ENCODE measurements at places on chromosomes 1 and 21. TPM values are rescaled to one million over a fixed set of nuclear protein-coding genes. Genes with fewer than 3 reads are reported as not detected.

GRCh38 chr1:11227106-11228077, 35.0 kb downstream of the MTOR start:
- no peak for DNase-seq

GRCh38 chr1:67647036-67647798, 37.8 kb upstream of the GADD45A start:
- DNase-seq = no peak

- no peak for DNase-seq
Observed at GRCh38 chr1:25485536-25486411, 55.1 kb downstream of the MACO1 start.

- DNase-seq = no peak
Observed at GRCh38 chr21:25503981-25504380, 103.3 kb downstream of the MRPL39 start.

- DNase-seq = no peak
Observed at GRCh38 chr1:101188331-101188730, 48.5 kb upstream of the S1PR1 start.

- no peak for DNase-seq
Observed at GRCh38 chr1:191629836-191630235, 528.4 kb upstream of the RGS18 start.

DNA sequence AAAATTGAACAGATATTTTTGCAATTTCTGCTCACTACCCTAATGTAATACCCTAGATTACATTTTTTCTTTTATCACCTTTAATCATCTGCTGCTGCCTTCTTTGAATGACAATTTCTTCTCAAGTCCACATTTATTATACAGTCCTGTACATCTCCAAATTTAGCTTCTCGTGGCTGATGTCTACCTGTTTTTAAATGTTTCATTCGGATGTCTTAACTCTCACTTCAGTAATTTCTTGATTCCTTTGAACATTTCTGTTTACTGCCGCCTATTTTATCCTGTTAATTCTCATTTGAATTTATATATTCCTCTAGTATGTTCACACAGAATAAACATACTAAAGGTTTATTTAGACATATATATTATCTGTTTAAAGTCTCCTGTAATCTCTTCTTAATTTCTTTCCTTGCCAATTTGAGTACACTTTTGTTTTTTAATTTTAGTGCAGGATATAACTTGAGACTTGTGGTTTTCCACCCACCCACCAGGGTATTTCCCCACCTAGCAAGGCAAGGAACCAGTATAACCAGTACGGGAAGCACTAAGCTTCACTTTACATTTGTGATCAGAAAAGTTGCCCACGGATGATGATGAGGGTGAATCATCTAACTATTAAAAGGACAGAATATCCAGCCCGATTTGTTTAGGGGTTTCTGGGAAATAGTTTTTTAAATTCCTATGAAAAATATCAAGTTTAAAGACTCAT, 12.7 kb downstream of the INSL5 start:
- peak; percentile 53 for DNase-seq

GRCh38 chr1:29835874-29836273, 599.6 kb downstream of the PTPRU start:
- DNase-seq = no peak

DNA sequence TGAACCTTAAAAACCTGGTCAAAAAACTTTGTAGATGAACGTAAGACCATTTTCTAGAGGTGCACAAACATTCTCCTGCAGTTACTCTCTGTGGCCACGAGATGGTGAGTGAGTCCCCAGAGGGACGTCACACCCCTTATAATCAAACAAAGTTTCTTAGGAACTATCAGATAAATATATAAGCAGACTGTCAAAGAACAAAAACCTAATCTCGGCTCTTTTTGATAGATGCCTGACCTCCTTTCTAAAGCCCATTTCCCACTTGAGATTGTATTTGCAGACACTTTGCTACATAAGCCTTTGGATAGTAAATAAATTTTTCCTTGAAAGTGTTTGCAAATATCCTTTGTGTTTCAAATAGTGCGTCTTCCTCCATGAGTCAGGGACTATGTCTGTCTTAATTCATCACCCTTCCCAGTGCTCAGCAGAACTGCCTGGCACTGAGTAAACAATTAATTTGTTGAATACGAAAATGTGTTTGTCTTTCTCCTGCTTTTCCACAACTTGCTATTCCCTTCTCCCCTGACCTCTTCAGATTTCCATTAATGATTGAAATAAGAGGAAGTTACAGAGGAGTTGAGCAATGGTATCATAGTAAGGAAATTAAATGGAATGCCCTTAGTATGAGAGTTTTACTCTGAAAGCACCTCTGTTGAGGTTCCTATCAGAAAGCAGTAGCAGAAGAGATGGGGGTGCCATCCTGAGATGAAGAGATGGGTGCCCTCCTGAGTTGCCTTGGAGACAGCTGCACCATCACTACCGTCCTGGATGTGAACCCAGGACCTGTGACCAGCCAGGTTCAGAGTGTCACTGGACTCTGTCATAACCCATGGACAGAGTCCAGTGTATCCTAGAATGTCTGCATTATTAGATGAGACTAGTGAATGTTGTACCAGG, 57.8 kb upstream of the RAVER2 start:
- peak; percentile 43 for DNase-seq

DNA sequence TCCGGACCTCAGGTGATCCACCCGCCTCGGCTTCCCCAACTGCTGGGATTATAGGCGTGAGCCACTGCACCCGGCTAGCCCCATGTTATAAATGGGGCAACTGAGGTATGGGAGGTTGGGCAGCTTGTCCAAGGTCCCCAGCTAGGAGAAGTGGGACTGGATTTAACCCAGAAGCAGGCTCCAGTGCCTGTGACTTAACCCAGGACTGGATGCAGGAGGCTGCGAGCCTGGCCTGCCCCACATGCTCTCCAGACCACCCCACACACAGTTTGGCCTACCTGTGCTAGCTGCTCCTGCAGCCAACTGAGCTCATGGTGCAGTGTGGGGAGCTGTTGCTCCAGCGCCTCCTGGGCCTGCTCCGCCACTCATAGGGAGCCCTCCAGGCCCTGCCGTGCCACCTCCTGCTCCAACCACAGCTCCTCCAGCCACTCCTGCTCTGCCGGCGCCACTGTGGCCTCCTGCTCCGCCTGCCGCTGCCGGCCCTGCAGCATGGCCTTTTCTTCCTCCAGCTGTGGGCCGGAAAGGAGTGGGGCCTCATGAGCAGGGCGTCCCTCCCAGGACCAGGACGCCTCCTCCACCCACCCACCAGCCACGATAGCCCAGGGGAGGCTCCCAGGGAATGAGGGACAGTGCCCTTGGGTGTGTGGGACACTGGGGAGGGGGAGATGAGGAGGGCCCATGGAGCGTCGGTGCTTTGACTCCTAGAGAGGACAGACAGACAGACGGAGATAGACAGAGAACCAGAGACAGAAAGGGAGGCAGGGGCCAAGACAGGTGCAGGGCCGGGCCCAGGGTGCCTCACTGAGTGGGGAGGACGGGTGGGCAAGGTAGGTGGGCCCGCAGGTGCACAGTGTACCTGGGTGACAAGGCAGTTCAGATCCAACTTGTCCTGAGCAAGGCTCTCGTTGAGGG, 12.4 kb upstream of the NBPF1 start:
- DNase-seq = no peak

DNA sequence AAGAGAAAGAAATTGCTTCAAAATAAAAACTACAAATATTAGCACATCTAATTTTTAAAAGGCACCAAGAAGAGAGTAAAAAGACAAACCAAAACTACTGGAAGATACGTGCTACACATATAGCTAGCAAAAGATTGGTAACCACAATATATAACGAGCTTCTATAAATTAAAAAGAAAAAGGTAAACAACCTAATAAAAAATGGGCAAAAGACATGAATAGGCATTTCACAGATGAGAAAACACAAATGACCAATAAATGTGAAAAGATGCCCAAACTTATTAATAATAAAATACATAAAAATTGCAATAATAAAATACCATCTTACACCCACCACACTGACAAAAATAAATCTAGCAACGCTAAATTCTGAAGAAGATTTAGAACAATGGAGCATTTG, 26.2 kb downstream of the LEMD1 start:
- DNase-seq = no peak

DNA sequence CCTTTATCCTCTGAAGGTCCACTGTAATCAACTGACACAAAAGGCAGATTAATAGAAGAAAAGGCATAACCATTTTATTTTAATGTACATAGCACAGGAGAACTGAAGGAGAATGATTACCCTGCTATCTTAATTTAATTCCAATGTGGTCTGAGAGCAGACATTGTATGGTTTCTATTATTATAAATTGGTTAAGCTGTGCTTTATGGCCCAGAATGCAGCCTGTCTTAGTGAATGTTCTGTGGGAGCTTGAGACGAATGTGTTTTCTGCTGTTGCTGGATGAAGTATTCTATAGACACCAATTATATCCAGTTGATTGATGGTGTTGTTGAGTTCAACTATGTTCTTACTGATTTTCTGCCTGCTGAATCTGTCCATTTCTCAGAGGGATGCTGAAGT, 25.0 kb upstream of the SLC2A1 start:
- DNase-seq = no peak

- DNase-seq = no peak
Observed at GRCh38 chr1:234132795-234133194, 228.3 kb downstream of the SLC35F3 start.

- DNase-seq = no peak
Observed at GRCh38 chr1:40337443-40337842, 20.4 kb upstream of the COL9A2 start.

DNA sequence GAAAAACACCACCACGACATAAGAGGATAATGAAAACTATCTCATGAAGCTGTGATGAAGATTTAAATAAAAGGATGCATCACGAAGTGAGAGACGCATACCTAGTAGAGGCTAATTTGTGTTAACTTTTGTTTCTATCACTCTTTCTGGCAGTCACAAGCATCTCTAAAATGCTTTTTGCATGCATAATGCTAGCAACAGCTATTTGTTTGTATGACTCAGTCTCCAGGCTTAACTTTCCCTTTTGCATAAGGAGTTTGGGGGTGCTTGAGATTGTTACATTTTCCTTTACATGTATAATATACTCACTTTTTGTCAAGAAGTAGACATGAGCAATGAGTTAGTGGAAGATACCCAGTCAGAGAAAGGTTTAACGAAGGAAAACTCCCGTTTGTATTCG, 385.4 kb downstream of the DISC1 start:
- no peak for DNase-seq

GRCh38 chr1:143604887-143605286, 366.9 kb downstream of the FAM72C start:
- no peak for DNase-seq

GRCh38 chr21:35024513-35024912, 24.6 kb downstream of the RUNX1 start:
- no peak for DNase-seq

DNA sequence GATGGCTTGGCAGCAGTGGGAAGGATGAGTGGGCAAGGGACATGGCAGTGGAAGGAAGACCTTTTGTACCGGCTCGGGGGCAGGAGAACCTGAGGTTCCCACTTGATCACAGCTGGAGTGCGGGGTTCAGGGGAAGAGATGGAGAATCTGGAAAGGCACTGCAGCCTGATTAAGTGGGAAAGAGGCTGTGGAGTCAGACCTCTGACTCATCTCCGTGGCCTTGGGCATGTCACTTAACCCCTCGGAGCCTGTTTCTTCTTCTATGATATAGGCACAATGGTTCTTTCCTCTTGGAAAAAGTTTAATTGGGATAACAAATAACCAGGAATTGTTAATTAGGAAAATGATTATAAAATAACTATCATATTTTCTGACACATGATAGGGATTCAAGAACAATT, 13.1 kb upstream of the TMEM61 start:
- DNase-seq = no peak

DNA sequence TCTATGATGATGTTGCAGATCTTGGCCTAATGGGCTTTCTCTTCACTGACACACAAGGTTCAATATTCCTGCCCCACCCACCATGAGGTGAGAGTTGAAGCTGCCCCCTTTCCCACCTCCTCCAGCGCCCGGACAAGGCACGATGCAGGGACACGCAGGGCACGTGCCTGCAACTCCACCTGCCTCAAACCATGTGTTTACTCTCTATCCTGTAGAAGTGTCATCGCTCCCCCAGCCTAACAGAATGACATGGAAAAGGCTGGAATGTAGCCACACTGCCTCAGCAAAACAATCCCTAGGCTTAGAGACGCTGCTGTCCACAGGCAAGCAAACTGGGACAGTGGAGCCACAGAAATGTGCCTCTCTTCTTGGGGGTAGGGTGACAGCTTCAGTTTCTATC, 92.9 kb upstream of the SOD1 start:
- DNase-seq = no peak

GRCh38 chr1:215567491-215568298, 591 bp downstream of the KCTD3 start:
- DNase-seq = peak; percentile 58

- no peak for DNase-seq
Observed at GRCh38 chr1:177969825-177970371, at the start of gene SEC16B. SEC16B (minus strand) TSS chr1:177970058; CDS start chr1:177967981, 2,077 bp downstream.

DNA sequence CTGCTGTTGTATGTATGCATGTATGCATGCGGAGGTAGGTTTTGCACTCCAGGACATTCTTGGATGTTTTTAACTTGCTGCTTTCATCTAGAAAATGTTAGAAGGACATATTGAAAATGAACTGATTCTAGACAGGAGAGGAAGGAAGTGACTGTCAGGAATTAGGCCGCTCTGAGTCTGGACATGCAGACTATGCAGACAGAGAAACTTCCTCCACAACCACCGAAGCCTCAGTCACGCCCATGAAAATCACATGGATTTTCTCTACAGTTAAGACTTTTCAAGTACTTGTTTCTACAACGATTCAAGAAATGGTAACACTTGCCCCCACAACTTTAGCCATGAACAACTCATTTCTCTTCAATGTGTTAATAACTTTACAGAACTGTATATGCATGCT, 211.1 kb downstream of the SMYD3 start:
- no peak for DNase-seq

DNA sequence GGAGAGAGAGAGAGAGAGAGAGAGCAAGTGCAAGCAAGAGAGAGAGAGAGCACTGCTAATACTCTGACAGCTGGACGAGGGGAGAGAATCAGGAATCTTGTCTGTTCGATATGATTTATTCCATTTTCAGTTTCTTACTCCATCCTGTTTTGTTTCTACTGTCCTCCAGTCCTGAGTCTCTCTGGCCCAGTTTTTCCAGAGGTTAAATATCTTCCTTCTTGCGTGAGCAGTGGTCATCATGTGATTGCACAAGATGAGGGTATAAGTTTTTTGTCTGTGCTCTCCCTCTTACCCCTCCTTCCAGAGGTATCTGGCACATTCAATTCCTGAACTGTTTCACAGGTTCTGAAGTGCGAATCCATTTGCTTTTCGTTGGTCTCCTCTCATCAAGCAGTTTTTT, 16.8 kb downstream of the UBE2U start:
- no peak for DNase-seq

BEST4 gene
- total RNA-seq = 1.3 TPM

CLCC1 gene
- 23.7 TPM for total RNA-seq

SPRR1A gene
- not detected for total RNA-seq

MPL gene
- total RNA-seq = 0.76 TPM

HOOK1 gene
- 23.7 TPM for total RNA-seq

FNBP1L gene
- 34.3 TPM for total RNA-seq

TRIM63 gene
- total RNA-seq = not detected

KRTAP6-3 gene
- total RNA-seq = not detected

CRB1 gene
- 0.18 TPM for total RNA-seq

IGFN1 gene
- 4.3 TPM for total RNA-seq

VHLL gene
- not detected for total RNA-seq

FCRL2 gene
- not detected for total RNA-seq

LCE3B gene
- total RNA-seq = not detected

AGMAT gene
- 2.7 TPM for total RNA-seq

PCBP3 gene
- total RNA-seq = not detected

Measured in PC-9 (cell line).